ENCODE measurements at places on chromosomes 2 and 18. TPM values are rescaled to one million over a fixed set of nuclear protein-coding genes. Genes with fewer than 3 reads are reported as not detected.
A peak's percentile ranks its signal among the peaks of the same experiment; 100 is the strongest.

DNA sequence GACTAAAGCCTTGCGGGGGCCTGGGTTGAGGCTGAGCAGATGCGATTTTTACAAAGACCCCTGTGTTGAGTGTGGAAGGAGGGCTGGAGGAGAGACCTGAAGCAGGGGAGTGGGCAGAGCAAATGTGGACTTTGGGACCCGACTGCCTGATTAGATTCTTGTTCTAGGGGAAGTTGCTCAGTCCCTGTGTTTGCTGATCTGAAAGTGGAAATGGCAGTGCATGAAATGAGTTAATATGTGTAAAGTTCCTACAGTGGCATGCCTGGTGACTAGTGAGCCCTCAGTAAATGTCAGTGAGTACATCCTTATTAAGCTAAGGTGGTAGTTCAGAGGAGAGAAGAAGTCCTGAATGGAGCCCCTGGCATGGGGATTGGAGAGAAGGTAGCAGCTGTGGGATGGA, 52.3 kb downstream of the ARMC9 start:
- peak; percentile 32 for DNase-seq
- no peak overlapping the region for H3K27ac ChIP-seq
- peaks cover 10% of the 10 kb centered on the region for H3K4me1 ChIP-seq
- H3K4me3 ChIP-seq = no peak overlapping the region

DNA sequence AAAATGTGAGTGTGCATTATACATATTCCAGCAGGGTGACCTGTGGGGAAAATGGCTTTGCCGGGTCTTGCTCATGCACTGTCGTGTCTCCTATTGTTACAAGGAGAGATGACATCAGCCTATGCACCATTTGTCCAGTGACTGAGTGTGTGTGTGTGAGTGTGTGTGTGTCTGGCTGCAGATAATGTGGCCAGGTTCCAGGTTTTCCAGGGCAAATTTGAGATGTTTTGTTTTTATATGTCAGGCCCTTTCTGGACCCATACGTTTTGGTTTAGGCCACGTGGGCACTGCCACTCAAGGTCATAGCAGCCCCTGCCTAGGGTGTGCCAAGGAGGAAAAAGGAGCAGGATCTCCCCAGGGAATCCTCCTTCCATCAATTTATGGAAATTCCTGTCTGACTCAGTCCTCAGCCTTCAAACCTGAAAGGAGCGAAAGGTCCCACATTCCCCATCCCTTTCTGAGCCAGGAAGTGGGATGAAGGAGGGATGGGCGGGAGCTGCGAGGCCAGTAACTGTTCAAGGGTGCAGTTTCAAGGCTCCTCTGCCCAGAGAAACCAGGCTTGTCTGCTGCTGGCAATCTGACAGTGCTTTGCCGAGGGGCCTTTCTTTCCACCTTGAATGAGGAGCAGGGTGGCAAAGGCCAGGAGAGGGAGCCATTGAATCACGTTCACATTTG, 93.0 kb upstream of the SMAD2 start:
- H3K36me3 ChIP-seq = no peaks in the 10 kb centered on the region
- no peak overlapping the region for H3K4me3 ChIP-seq
- H3K27me3 ChIP-seq = peaks cover 42% of the 10 kb centered on the region
- peak; percentile 53 for DNase-seq
- H3K4me1 ChIP-seq = peaks cover 15% of the 10 kb centered on the region

GRCh38 chr2:9030841-9031240, 27.4 kb upstream of the MBOAT2 start:
- H3K27me3 ChIP-seq = no peaks in the 10 kb centered on the region
- no peak overlapping the region for H3K27ac ChIP-seq
- no peaks in the 10 kb centered on the region for H3K36me3 ChIP-seq

- H3K4me1 ChIP-seq = no peaks in the 10 kb centered on the region
- H3K36me3 ChIP-seq = no peaks in the 10 kb centered on the region
- DNase-seq = no peak
- H3K27me3 ChIP-seq = peaks cover 50% of the 10 kb centered on the region
Observed at GRCh38 chr2:44918095-44918775, 23.3 kb upstream of the SIX3 start.

- H3K4me1 ChIP-seq = no peaks in the 10 kb centered on the region
- no peaks in the 10 kb centered on the region for H3K36me3 ChIP-seq
- H3K27me3 ChIP-seq = no peaks in the 10 kb centered on the region
- H3K27ac ChIP-seq = no peak overlapping the region
- no peak overlapping the region for H3K4me3 ChIP-seq
Observed at GRCh38 chr2:163878718-163879117, 142.9 kb upstream of the FIGN start.

DNA sequence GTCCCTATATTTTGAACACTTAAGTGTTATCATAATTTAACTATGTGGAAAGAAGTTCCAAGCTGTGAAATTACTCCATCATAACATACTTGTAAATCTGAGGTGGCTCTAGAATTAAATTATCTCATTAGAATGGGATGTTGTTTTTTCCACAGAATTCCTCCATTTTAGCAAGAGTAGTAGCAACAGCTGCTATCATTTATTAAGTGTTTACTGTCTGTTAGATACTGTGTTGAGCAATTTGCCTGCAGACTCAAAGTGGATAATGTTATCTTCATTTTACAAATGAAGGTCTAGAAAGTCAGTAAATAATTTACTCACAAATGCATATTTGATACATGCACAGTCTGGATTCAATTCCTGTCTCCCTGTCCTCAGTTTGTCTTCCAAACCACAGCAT, 504.8 kb upstream of the NRP2 start:
- H3K4me3 ChIP-seq = no peak overlapping the region
- no peak for DNase-seq
- no peaks in the 10 kb centered on the region for H3K27me3 ChIP-seq
- H3K36me3 ChIP-seq = no peaks in the 10 kb centered on the region

DNA sequence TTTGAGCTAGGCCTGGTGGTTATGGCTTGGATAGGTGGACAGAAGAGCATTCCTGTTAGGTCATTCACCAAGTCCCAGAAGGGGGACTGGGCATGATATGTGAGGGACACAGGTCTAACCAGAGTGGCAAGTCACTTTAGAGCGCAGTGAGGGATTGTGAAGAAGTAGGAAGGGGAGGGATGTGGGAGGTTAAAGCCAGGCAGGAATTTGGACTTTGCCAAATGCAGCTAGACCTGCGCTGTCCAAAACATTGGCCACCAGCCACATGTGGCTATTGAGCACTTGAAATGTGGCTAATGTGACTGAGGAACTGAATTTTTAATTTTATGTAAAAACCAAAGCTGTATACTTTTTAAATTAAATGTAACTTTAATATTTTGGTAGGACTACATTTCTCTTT, 23.7 kb downstream of the GCKR start:
- no peaks in the 10 kb centered on the region for H3K27me3 ChIP-seq
- H3K27ac ChIP-seq = no peak overlapping the region
- no peaks in the 10 kb centered on the region for H3K4me1 ChIP-seq
- peaks cover 6% of the 10 kb centered on the region for H3K36me3 ChIP-seq
- DNase-seq = no peak

DNA sequence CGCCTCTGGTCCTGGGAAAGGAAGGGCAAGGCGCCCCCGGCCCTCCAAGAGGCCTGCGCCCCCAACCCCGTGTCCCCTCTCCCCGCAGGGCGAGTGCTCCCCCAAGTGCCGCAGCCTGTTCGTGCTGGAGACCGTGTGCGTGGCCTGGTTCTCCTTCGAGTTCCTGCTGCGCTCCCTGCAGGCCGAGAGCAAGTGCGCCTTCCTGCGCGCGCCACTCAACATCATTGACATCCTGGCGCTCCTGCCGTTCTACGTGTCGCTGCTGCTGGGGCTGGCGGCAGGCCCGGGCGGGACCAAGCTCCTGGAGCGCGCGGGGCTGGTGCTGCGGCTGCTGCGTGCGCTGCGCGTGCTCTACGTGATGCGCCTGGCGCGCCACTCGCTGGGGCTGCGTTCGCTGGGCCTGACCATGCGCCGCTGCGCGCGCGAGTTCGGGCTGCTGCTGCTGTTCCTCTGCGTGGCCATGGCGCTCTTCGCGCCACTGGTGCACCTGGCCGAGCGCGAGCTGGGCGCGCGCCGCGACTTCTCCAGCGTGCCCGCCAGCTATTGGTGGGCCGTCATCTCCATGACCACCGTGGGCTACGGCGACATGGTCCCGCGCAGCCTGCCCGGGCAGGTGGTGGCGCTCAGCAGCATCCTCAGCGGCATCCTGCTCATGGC, 52.4 kb downstream of the SLC66A2 start:
- no peak overlapping the region for H3K27ac ChIP-seq
- peaks cover 16% of the 10 kb centered on the region for H3K36me3 ChIP-seq
- no peak overlapping the region for H3K4me3 ChIP-seq
- DNase-seq = no peak

DNA sequence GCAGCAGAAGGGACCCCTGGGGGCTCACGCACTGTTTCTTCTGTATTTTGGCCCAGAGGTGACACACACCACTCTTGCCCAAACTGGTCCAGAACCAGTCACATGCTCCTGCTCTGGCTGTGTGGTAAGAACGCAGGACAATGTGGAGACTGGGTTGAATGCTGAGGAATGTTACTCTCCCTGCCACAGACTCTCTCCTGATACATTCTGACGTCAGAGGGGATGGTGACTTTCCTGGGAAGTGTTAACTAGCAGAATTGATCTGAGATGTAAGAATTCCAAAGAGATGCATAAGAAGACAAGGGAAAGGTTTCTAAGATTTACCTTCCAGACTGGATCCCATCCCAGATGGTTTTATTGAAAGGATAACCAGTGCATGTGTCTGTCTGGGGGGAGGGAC, 100.8 kb downstream of the ASB1 start:
- no peak overlapping the region for H3K27ac ChIP-seq
- H3K4me3 ChIP-seq = no peak overlapping the region
- H3K36me3 ChIP-seq = peaks cover 5% of the 10 kb centered on the region
- no peak for DNase-seq
- H3K27me3 ChIP-seq = no peaks in the 10 kb centered on the region

GRCh38 chr2:85697096-85697495, 2.9 kb downstream of the GNLY start:
- no peaks in the 10 kb centered on the region for H3K27me3 ChIP-seq
- H3K36me3 ChIP-seq = no peaks in the 10 kb centered on the region
- H3K27ac ChIP-seq = no peak overlapping the region

DNA sequence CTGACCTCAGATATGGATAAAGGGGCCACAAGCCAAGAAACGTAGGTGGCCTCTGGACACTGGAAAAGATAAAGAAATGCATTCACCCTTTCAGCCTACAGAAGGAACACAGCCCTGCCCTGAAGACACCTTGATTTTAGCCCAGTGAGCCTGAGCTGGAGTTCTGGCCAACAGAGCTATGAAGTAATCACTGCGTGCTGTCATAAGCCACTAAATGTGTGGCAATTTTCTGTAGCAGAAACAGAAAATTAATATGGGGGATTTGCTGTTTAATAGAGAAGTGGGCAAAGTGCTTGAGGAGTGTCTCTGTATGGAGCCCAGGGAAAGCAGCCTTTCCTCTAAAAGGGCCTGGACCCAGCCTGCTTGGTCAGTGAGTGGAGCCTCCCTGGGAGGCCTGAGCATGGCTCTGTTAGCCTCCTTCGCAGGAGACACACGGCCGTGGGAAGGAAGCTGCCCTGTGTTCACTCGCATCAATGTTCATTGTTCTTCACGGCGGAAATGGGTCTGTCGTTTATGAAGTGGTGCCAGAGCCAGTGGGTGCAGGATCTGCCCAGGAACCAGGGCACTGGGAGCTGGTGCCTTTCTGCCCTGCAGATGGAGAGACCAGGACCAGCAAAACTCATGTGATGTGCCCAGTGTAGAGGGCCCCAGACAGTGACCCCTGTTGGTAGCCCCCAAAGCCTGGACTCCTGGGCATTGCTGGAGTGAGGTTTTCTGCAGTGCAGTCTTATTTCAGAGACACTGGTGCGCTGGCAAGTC, 268.9 kb downstream of the NDUFA10 start:
- H3K27ac ChIP-seq = no peak overlapping the region
- no peak for DNase-seq
- no peaks in the 10 kb centered on the region for H3K36me3 ChIP-seq
- H3K4me1 ChIP-seq = peaks cover 13% of the 10 kb centered on the region

DNA sequence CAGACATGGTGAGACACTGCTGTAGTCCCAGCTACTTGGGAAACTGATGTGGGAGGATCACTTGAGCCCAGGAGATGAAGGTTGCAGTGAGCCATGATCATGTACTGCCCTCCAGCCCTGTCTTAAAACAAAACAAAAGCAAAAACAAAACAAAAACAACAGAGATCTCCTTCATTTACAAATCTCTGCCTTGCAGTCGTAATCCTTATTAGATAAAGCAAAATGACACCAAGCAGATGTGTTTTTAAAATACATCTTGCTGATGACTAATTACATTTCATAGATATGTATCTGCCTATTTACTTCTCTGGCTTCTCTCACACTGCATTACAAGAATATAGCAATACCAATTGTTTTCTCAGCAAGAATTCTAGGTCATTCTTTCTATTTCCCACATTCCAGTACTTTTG, 22.8 kb downstream of the NFE2L2 start:
- no peaks in the 10 kb centered on the region for H3K36me3 ChIP-seq
- no peaks in the 10 kb centered on the region for H3K27me3 ChIP-seq
- H3K4me1 ChIP-seq = peaks cover 100% of the 10 kb centered on the region
- DNase-seq = no peak

Gene LYPD1
- 8.4 TPM for total RNA-seq

Gene NOL4
- total RNA-seq = 0.14 TPM

Gene EFHD1
- total RNA-seq = 11.9 TPM

Gene CRYGC
- not detected for total RNA-seq

Gene MTCL1
- total RNA-seq = 46.0 TPM

Gene C2orf72
- total RNA-seq = 6.4 TPM

Gene RNU2-63P
- total RNA-seq = not detected

Gene UGT1A10
- total RNA-seq = 8.4 TPM
